ENCODE measurements at places on chromosomes 11 and 22. TPM values are rescaled to one million over a fixed set of nuclear protein-coding genes. Genes with fewer than 3 reads are reported as not detected.

The GSTT4 gene
- total RNA-seq, result not detected

The ELMOD1 gene
- total RNA-seq, result 0.11 TPM

The GLYATL2 gene
- not detected for total RNA-seq

The SPI1 gene
- total RNA-seq, result 4.7 TPM

The POLDIP3 gene
- 55.0 TPM for total RNA-seq

The ZBTB44 gene
- total RNA-seq, result 26.1 TPM

The F2 gene
- not detected for total RNA-seq

DNA sequence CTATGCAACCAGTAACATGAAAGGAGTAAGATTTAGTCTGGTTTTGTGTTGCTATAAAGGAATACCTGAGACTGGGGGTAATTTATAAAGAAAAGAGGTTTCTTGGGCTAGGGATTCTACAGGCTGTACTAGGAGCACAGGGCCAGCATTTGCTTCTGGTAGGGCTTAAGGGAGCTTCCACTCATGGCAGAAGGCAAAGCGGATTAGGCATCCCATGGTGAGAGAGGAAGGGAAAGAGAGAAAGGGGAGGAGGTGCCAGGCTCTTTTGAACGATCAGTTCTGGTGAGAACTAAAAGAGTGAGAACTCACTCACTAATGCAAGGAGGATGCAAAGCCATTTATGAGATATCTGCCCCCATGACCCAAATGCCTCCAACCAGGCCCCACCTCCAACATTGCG is 283.2 kb downstream of the OPCML start:
- H3K4me3 ChIP-seq, result no peak overlapping the region
- no peak for DNase-seq
- no peaks in the 10 kb centered on the region for H3K27me3 ChIP-seq
- H3K36me3 ChIP-seq, result no peaks in the 10 kb centered on the region
- H3K4me1 ChIP-seq, result no peaks in the 10 kb centered on the region
- H3K27ac ChIP-seq, result no peak overlapping the region

GRCh38 chr22:38881464-38881871 is 9.5 kb upstream of the CBX6 start:
- H3K4me1 ChIP-seq, result no peaks in the 10 kb centered on the region
- H3K27ac ChIP-seq, result peak overlapping the region; percentile 53
- no peaks in the 10 kb centered on the region for H3K36me3 ChIP-seq
- no peak overlapping the region for H3K4me3 ChIP-seq
- H3K27me3 ChIP-seq, result no peaks in the 10 kb centered on the region

- H3K27ac ChIP-seq, result no peak overlapping the region
- H3K27me3 ChIP-seq, result no peaks in the 10 kb centered on the region
- DNase-seq, result no peak
- no peaks in the 10 kb centered on the region for H3K4me1 ChIP-seq
Observed at GRCh38 chr11:115518983-115519628, 14.9 kb upstream of the CADM1 start.

DNA sequence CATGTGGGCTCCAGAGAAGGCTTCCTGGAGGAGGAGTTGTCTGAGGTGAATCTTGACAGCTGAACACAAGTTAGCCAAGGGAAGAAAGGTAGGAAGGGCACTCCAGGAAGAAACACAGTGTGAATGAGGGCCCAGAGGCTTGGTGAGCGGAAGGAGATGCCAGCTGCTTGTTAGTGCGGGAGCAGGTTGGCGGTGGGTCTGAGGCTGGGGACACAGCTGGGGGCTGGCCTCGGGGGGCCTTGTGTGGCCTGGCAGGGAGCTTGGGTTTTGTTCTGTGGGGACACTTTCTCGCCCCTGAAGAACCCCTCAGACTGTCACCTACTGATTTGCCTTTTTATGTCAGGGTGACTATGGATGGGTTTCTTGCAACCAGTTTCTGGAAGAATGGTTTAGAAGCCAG is 160.0 kb downstream of the ST3GAL4 start:
- no peaks in the 10 kb centered on the region for H3K27me3 ChIP-seq
- H3K4me3 ChIP-seq, result no peak overlapping the region
- no peak for DNase-seq
- H3K27ac ChIP-seq, result no peak overlapping the region
- no peaks in the 10 kb centered on the region for H3K4me1 ChIP-seq

- H3K4me3 ChIP-seq, result no peak overlapping the region
- H3K36me3 ChIP-seq, result no peaks in the 10 kb centered on the region
- no peak overlapping the region for H3K27ac ChIP-seq
- no peak for DNase-seq
- no peaks in the 10 kb centered on the region for H3K4me1 ChIP-seq
Observed at GRCh38 chr11:117668321-117668751, 128.7 kb downstream of the DSCAML1 start.

GRCh38 chr11:28009996-28010395 is 98.0 kb downstream of the KIF18A start:
- H3K27ac ChIP-seq, result no peak overlapping the region
- no peaks in the 10 kb centered on the region for H3K27me3 ChIP-seq
- no peak overlapping the region for H3K4me3 ChIP-seq
- DNase-seq, result no peak
- H3K4me1 ChIP-seq, result no peaks in the 10 kb centered on the region

GRCh38 chr11:93983542-93984195 is 37.5 kb upstream of the HEPHL1 start:
- no peaks in the 10 kb centered on the region for H3K36me3 ChIP-seq
- no peaks in the 10 kb centered on the region for H3K4me1 ChIP-seq

DNA sequence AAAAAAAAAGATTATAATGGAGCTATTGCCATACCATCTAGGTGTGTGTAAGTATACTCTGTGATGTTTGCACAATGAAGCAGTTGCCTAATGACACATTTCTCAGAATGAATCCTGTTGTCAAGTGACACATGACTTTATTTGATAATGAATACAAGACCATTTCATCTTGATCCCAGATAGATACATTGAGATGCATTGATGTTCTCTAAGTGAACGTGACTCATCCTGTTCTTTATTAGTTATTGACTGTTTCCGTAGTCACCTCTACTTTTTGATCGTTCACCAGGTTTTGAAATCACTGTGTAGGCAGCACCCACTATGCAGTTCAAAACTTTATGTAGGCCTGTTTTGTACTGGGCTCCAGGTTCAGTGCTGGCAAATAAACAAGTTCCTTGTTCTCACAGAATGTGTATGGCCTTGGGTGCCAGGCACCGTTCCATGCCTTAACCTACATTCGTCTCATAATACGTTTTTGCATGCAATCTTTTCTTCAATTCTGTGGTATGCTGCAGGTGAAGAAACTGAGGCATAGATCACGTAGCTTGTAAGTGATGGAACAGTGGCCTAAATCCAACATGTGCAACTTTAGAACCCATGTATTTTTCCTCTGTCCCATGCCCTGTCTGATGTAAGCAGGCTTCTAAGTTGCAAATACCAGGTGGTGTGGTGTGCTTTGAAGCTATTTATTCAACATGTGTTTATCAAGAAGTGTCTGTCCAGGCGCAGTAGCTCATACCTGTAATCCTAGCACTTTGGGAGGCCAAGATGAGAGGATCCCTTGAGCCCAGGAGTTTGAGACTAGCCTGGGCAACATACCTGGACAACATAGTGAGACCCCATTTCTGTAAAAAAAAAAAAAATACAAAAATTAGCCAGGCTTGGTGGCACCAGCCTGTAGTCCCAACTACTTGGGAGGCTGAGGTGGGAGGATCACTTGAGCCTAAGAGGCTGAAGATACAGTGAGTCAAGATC is 10.4 kb downstream of the SREBF2 start:
- peak overlapping the region; percentile 83 for H3K27ac ChIP-seq
- no peak overlapping the region for H3K4me3 ChIP-seq
- peaks cover 27% of the 10 kb centered on the region for H3K4me1 ChIP-seq
- DNase-seq, result no peak
- H3K27me3 ChIP-seq, result no peaks in the 10 kb centered on the region

GRCh38 chr11:79117488-79117887 is 323.3 kb downstream of the TENM4 start:
- no peak overlapping the region for H3K27ac ChIP-seq
- no peaks in the 10 kb centered on the region for H3K27me3 ChIP-seq
- no peak overlapping the region for H3K4me3 ChIP-seq
- no peaks in the 10 kb centered on the region for H3K4me1 ChIP-seq
- DNase-seq, result no peak
- H3K36me3 ChIP-seq, result no peaks in the 10 kb centered on the region

GRCh38 chr11:44971185-44971584 is 20.5 kb upstream of the TP53I11 start:
- no peaks in the 10 kb centered on the region for H3K36me3 ChIP-seq
- DNase-seq, result no peak
- H3K27me3 ChIP-seq, result no peaks in the 10 kb centered on the region
- no peak overlapping the region for H3K4me3 ChIP-seq

DNA sequence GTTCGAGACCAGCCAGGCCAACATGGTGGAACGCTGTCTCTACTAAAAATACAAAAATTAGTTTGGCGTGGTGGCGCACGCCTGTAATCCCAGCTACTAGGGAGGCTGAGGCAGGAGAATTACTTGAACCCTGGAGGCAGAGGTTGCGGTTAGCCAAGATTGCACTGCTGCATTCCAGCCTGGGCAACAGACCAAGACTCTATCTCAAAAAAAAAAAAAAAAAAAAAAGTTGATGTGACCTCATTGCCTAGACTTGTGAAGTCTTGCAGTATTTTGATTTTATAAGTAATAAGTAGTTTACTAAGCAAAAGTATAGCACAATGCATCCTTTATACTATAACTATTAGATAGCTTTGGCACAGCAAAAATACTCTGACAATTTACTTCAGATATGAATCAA is 9.9 kb upstream of the CUL5 start:
- H3K36me3 ChIP-seq, result no peaks in the 10 kb centered on the region
- no peak overlapping the region for H3K4me3 ChIP-seq
- H3K27me3 ChIP-seq, result no peaks in the 10 kb centered on the region
- no peak overlapping the region for H3K27ac ChIP-seq

- DNase-seq, result no peak
- H3K27ac ChIP-seq, result no peak overlapping the region
- no peaks in the 10 kb centered on the region for H3K36me3 ChIP-seq
- H3K27me3 ChIP-seq, result no peaks in the 10 kb centered on the region
Observed at GRCh38 chr11:67083786-67084366, 27.2 kb downstream of the RHOD start.

GRCh38 chr11:12543596-12544415 is 130.4 kb upstream of the TEAD1 start:
- no peaks in the 10 kb centered on the region for H3K36me3 ChIP-seq
- H3K27ac ChIP-seq, result no peak overlapping the region
- no peaks in the 10 kb centered on the region for H3K27me3 ChIP-seq
- H3K4me1 ChIP-seq, result no peaks in the 10 kb centered on the region
- no peak overlapping the region for H3K4me3 ChIP-seq

- H3K27me3 ChIP-seq, result no peaks in the 10 kb centered on the region
- no peak overlapping the region for H3K27ac ChIP-seq
- no peak overlapping the region for H3K4me3 ChIP-seq
- DNase-seq, result no peak
- no peaks in the 10 kb centered on the region for H3K4me1 ChIP-seq
Observed at GRCh38 chr22:21975273-21975672, 7.3 kb downstream of the TOP3B start.

- H3K27me3 ChIP-seq, result no peaks in the 10 kb centered on the region
- H3K4me1 ChIP-seq, result no peaks in the 10 kb centered on the region
Observed at GRCh38 chr11:95531116-95531515, 258.5 kb downstream of the FAM76B start.

DNA sequence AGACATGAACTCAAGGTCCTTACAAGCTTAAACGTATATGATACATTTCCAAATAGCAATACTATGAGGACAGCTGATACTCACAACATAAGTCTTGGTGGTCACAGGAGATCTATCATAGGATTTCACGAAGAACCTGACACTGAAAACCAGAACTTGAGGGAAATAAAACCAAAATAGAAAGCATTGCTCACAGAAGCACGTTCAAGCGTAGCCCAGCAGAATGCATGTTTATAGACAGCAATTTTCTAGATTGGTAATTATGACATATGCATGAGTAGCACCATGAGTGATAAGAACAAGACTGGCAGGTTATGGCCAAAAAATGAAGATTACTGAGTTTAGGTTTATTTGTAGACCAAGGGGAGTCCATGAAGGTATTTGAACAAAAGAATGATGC is 243.5 kb downstream of the ETS1 start:
- no peak for DNase-seq
- no peaks in the 10 kb centered on the region for H3K36me3 ChIP-seq
- H3K4me1 ChIP-seq, result no peaks in the 10 kb centered on the region
- H3K4me3 ChIP-seq, result no peak overlapping the region

DNA sequence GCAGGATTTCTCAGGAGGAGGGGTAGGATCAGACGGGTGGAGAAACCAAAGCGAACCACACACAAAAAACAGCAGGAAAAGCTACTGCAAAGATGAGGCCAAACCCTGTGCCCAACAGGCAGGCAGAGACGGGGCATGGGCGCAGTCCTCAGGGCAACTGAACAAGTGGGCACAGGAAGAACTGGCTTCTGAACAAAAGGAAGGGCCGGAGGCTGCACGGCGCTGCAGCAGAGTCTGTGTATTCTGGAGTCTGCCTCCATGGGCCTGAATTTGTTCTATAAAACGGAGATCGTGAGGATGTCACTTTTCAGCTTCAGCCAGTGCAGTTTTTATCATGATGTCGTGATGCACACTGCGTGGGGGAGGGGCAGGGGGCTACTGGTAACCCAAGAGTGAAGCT is 1026.0 kb downstream of the TBC1D22A start:
- no peaks in the 10 kb centered on the region for H3K36me3 ChIP-seq
- H3K27ac ChIP-seq, result no peak overlapping the region
- no peaks in the 10 kb centered on the region for H3K27me3 ChIP-seq
- no peak for DNase-seq
- H3K4me3 ChIP-seq, result no peak overlapping the region
- no peaks in the 10 kb centered on the region for H3K4me1 ChIP-seq

GRCh38 chr11:32892355-32893092 is at the start of gene QSER1:
QSER1 (plus strand) TSS chr11:32892811; CDS start chr11:32893126, 315 bp downstream.
- no peaks in the 10 kb centered on the region for H3K36me3 ChIP-seq
- H3K4me3 ChIP-seq, result peak within 1 kb of the TSS; percentile 70
- H3K27ac ChIP-seq, result peak within 1 kb of the TSS; percentile 80
- peak; percentile 77 for DNase-seq
- no peaks in the 10 kb centered on the region for H3K4me1 ChIP-seq
